ENCODE measurements at places on chromosomes 7 and 10.

GRCh38 chr10:124323111-124323725, 95.5 kb downstream of the OAT start:
- H3K27me3 ChIP-seq, result peaks cover 6% of the 10 kb centered on the region
- H3K4me1 ChIP-seq, result no peaks in the 10 kb centered on the region
- H3K36me3 ChIP-seq, result no peaks in the 10 kb centered on the region
- no peak overlapping the region for H3K27ac ChIP-seq
- DNase-seq, result no peak

DNA sequence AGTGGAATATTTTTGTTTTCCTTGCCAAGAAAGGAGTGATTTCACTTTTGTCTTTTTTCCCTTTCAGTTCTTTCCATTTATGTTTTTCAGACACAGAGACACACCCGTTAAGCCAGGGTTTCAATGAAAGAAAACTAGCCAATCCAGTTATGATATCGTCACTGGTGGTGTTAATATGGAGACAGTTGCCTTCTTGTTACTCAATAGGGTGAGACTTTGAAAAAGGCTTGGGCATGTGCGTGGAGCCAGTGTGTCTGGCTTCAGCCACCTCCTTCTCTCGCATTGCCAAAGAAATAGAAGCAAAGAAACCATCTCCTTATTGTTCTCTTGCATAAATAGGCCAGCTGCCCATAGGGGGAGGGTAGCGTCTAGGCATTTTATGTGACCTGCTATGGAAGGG, 84.1 kb upstream of the DLX6 start:
- no peaks in the 10 kb centered on the region for H3K4me1 ChIP-seq
- H3K27ac ChIP-seq, result no peak overlapping the region
- no peak for DNase-seq
- H3K4me3 ChIP-seq, result no peak overlapping the region

- no peaks in the 10 kb centered on the region for H3K36me3 ChIP-seq
- H3K4me3 ChIP-seq, result no peak overlapping the region
- peaks cover 30% of the 10 kb centered on the region for H3K27me3 ChIP-seq
- no peak overlapping the region for H3K27ac ChIP-seq
- no peaks in the 10 kb centered on the region for H3K4me1 ChIP-seq
- no peak for DNase-seq
Observed at GRCh38 chr7:35232994-35233393, 20.9 kb downstream of the TBX20 start.

DNA sequence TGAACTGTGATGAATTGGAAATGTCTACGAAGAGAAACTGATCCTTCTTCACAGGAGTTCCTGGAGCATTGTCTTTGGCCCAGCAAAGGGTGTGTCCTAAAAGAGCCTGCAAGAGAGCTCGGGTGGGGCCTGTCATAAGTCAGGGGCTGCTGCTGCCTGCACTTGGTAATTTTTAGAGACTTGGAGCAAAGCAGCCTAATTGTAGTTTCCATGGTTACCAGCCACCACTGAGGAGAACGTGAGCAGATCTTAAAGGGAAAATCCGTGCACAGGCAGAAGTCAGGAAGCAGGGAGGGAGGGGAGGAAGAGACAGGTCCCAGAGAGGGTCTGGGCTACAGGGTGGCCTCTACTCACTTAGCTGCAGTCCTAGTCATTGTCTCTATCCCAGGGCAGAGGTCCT, 463.6 kb downstream of the PLXNA4 start:
- peaks cover 12% of the 10 kb centered on the region for H3K27me3 ChIP-seq
- H3K4me3 ChIP-seq, result no peak overlapping the region
- no peak overlapping the region for H3K27ac ChIP-seq

DNA sequence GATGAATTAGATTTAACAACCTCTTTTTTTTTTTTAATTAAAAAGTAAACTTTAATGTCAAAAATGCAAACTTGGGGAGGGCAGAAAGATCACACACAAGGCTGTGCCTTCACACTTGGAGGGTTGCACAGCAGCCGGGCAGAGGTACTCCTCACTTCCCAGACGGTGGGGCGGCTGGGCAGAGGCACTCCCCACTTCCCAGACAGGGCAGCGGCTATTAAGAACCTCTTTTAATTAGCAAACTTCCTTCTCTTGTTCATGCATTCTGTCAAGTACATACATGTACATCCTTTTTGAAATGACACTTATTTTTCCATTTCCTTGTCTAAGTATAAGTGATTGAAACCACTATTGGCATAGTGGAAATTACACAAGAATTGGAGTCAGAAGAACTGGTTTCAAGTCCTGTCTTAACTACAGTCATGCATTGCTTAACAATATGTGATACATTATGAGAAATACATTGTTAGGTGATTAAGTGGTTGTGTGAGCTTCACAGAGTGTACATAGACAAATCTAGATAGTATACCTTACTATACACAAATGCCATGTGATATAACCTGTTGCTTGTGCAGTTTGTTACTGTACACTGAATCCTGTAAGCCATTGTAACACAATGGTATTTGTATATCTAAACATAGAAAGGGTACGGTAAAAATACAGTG, 26.5 kb downstream of the BTRC start:
- DNase-seq, result no peak
- H3K36me3 ChIP-seq, result peaks cover 2% of the 10 kb centered on the region
- H3K4me1 ChIP-seq, result peaks cover 3% of the 10 kb centered on the region
- no peaks in the 10 kb centered on the region for H3K27me3 ChIP-seq

DNA sequence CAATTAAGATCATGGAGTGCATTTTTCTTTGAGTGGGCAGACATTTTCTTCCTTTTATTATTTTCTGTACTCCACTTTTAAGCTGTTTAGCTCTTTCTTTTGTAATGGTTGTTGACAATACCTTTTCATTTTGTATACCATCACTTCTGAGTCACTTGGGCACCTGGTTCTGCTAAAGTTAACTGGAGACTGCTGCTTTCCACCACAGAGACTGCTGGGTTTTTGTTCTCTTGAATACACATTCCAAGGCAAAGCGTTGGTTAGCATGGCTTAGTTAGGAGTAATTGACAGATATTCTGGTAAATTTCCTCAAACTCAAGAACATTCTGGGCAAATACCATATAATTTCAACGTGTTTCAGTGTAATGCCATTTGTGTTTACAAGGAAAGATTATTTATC, 541.9 kb upstream of the CELF2 start:
- H3K27me3 ChIP-seq, result no peaks in the 10 kb centered on the region
- no peaks in the 10 kb centered on the region for H3K4me1 ChIP-seq
- H3K4me3 ChIP-seq, result no peak overlapping the region
- no peak overlapping the region for H3K27ac ChIP-seq

GRCh38 chr7:44484482-44485313, 5.8 kb downstream of the NUDCD3 start:
- H3K27me3 ChIP-seq, result no peaks in the 10 kb centered on the region
- H3K4me3 ChIP-seq, result no peak overlapping the region
- no peak overlapping the region for H3K27ac ChIP-seq
- H3K4me1 ChIP-seq, result peaks cover 41% of the 10 kb centered on the region

DNA sequence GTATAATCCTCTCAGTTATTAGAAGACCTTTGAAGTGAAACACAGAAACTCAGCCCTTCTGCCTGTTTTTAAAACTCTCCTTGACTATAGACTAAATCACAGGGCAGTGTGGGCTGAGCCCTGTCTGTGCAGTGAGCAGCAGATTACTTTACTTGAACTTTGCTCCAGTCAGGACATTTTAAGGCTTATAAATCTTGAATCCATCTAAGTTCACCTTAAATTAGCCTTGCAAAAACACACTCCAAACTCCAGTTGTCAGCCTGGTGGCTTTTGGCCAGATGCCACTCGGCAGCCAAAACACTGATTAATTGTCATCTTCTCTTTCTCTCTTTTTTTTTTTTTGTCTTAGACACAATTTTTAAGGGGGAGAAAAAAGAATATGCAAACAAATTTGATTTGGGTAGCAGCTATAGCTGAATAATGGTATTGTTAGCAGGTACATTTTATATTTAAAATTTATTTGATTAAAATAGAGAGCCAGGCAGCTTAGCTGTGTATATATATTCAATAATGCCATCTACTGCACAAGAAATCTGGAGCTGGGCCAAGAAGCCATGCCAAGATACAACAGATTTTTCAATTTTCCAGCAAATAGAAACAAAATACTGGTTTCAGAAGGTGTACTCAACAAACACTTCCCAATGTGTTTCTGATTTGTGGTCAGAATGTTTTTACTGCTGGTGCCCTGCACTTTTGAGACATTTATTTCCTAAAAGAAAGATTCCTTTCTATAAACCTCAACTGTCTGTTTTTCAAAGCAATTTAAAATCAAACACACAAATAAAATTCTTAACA, 247.7 kb downstream of the TFEC start:
- H3K27me3 ChIP-seq, result no peaks in the 10 kb centered on the region
- H3K4me1 ChIP-seq, result no peaks in the 10 kb centered on the region
- no peak overlapping the region for H3K4me3 ChIP-seq
- no peaks in the 10 kb centered on the region for H3K36me3 ChIP-seq

DNA sequence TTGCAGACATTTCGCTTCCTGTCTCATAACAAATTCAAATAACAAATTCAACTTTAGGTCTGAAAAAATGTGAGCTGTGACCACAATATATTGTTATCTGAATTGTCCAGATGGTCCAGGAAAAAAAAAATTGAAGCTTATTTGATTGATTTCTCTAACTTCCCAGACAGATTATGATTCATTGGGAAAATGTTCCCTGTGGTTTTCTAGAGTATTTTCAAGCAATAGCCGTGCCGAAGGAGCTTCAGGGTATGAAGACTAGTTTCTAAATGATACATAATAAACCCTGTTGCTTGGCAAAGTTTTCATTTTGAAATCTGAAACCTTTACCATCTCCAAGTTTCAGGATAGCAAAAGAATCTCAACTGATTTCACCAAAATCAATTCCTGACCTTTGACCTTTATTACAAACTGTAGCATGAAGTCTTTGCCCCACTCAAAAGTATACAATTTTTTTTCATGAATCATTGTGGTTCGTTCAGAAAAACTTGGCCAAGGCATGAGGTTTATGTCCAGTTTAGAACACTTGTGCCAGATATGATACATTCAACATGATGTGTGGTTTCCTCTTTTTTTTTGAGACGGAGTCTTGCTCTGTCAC, 109.9 kb downstream of the JCAD start:
- H3K4me3 ChIP-seq, result no peak overlapping the region
- H3K4me1 ChIP-seq, result peaks cover 7% of the 10 kb centered on the region
- DNase-seq, result no peak

GRCh38 chr10:77156406-77156879, 481.2 kb downstream of the KCNMA1 start:
- no peaks in the 10 kb centered on the region for H3K36me3 ChIP-seq
- no peaks in the 10 kb centered on the region for H3K4me1 ChIP-seq
- no peak overlapping the region for H3K4me3 ChIP-seq
- H3K27me3 ChIP-seq, result peaks cover 16% of the 10 kb centered on the region
- no peak for DNase-seq

- H3K4me1 ChIP-seq, result no peaks in the 10 kb centered on the region
- H3K27me3 ChIP-seq, result no peaks in the 10 kb centered on the region
- no peaks in the 10 kb centered on the region for H3K36me3 ChIP-seq
- no peak overlapping the region for H3K4me3 ChIP-seq
Observed at GRCh38 chr7:122901250-122901649, 15.0 kb upstream of the CADPS2 start.

DNA sequence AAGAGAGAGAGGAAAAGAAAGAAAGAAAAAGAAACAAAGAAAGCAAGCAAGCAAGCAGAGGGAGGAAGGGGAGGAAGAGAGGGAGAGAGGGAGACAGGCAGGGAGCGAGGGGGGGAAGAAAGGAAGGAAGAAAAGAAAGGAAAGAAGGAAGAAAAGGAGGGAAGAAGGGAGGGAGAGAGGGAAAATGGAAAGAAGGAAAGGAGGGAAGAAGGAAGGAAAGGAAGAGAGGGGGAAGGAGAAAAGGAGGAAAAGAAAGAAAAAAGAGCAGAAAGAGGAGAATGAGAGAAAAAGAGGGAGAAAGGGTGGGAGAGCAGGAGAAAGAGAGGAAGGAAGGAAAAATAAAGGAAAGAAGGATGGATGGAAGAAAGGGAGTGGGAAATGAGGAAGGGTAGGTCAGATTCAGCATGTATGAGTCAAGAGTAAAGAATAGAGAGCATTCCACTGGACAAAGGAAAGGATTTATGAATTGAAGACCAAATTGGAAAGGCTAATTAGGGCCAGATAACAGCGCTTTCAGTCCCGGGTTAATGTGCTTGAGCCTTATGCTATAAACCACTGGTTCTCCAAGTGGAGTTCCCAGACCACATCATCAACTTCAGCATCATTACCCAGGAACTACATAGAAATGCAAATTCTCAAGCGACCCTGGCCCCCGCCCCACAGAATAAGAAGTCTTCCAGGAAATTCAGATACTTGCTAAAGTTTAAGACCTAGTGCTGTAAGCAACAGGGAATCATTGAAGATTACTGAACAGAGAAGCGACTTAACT, 85.1 kb downstream of the C10orf90 start:
- no peaks in the 10 kb centered on the region for H3K36me3 ChIP-seq
- no peak for DNase-seq
- H3K4me3 ChIP-seq, result no peak overlapping the region

- peaks cover 2% of the 10 kb centered on the region for H3K36me3 ChIP-seq
- no peak for DNase-seq
- H3K4me1 ChIP-seq, result no peaks in the 10 kb centered on the region
- H3K4me3 ChIP-seq, result no peak overlapping the region
- H3K27me3 ChIP-seq, result no peaks in the 10 kb centered on the region
- no peak overlapping the region for H3K27ac ChIP-seq
Observed at GRCh38 chr7:20190560-20191390, 26.4 kb downstream of the MACC1 start.

DNA sequence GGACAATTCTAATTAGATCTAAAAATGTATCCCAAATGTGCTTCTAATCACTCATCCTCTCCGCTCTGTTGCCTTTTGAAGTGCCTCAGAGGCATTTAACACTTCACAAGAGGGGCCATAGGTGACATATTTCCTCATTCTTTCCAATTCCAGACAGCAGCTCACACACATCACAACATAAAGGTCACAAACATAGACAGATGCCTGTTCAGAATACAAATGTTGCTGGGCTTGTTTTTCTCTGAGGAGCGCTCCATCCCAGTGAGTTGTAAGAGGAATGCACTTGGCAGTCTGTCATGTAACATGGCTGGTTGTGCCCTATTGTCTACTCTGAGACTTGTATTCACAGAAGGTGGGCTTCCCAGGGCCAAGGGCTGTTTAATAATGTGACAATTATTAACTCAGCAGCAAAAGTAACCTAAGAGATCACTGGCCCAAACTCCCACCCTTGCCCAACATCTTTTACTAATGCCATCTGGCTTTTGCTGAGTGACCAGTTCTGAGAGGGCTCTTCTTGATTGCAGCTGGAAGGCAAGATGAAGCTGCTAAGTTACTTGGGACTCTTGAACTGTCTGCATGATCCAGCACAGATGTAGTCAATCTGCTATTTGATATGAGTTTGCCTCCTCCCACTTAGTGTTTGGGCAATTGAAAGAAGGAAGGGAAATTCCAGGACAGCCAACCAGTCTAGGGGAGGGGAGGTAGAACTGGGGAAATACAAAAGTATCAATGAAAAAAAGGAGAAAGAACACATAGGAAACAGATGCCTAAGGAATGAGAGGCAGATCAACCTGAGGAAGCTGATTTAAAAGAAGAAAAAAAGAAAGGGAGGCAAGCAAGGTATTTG, 13.6 kb downstream of the PON2 start:
- DNase-seq, result no peak
- H3K27me3 ChIP-seq, result no peaks in the 10 kb centered on the region
- H3K27ac ChIP-seq, result no peak overlapping the region
- peaks cover 8% of the 10 kb centered on the region for H3K36me3 ChIP-seq
- H3K4me1 ChIP-seq, result no peaks in the 10 kb centered on the region
- no peak overlapping the region for H3K4me3 ChIP-seq

- H3K27me3 ChIP-seq, result no peaks in the 10 kb centered on the region
- H3K27ac ChIP-seq, result no peak overlapping the region
- H3K4me1 ChIP-seq, result peaks cover 7% of the 10 kb centered on the region
- peaks cover 2% of the 10 kb centered on the region for H3K36me3 ChIP-seq
- no peak for DNase-seq
Observed at GRCh38 chr10:88598055-88598454, 11.5 kb downstream of the LIPJ start.

- H3K4me3 ChIP-seq, result no peak overlapping the region
- no peak overlapping the region for H3K27ac ChIP-seq
- H3K4me1 ChIP-seq, result peaks cover 3% of the 10 kb centered on the region
- DNase-seq, result no peak
- no peaks in the 10 kb centered on the region for H3K27me3 ChIP-seq
Observed at GRCh38 chr7:113424185-113424817, 305.9 kb upstream of the SMIM30 start.

Data from activated CD8-positive, alpha-beta memory T cell treated with anti-CD3 and anti-CD28 coated beads, Interleukin-2, amount 10 ng/mL, durations not matched to agents 7 days and 5 days (primary cell).